Stimulated activated CD4-positive, alpha-beta T cell treated with anti-CD3 and anti-CD28 coated beads, Interleukin-12 subunit alpha, Interleukin-12 subunit beta, amount 100 ng/mL, for 4 hours (primary cell): ENCODE measurements at places on chromosomes 11 and 22.

- DNase-seq, result no peak
Measured at GRCh38 chr22:26610072-26610958, 7.5 kb downstream of the CRYBB1 start.

- DNase-seq, result no peak
Measured at GRCh38 chr11:63961608-63962412, 12.6 kb upstream of the COX8A start.

GRCh38 chr11:10824888-10825287 is 16.2 kb upstream of the EIF4G2 start:
- no peak for DNase-seq

GRCh38 chr11:57652662-57653061 is 3.0 kb upstream of the YPEL4 start:
- no peak for DNase-seq

DNA sequence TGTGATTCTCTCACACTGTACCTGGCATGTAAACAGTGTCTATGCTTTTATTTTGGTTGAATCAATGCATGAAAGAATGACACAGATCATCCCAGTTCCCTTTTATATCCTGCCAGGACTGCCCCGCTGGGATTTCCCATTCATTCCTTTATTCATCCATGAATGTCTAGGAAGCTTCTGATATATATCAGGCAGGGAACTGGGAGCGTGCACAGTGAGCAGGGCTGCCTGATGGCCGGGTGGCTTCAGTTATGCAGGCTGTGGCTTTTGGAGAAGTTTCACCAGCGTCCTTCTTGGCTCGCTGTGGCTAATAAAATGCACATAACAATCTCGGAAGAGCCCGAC is 789.0 kb downstream of the TBC1D22A start:
- no peak for DNase-seq

- DNase-seq, result no peak
Measured at GRCh38 chr22:43828998-43829782, 17.1 kb upstream of the EFCAB6 start.

DNA sequence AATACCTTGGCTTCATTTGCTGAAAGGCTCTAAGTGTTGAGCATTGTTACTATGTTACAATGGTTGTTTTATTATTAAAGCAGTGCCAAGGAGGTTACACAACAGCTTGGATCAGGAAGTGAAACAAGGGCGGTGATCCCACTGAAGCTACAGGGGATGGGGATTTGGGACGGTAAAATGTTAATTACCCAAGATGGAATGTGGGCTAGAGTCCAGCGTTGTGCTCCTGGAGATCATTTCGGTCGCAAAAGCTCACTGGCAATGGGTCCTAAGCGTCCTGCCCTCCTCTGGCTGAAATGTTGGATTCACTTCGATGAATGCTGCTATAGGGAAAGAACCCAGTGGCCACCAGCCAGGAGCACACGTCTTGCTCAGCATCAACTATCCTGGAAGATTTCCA is 48.3 kb downstream of the FAM83F start:
- no peak for DNase-seq

GRCh38 chr11:68399916-68400315 is 60.6 kb upstream of the PPP6R3 start:
- DNase-seq, result no peak

DNA sequence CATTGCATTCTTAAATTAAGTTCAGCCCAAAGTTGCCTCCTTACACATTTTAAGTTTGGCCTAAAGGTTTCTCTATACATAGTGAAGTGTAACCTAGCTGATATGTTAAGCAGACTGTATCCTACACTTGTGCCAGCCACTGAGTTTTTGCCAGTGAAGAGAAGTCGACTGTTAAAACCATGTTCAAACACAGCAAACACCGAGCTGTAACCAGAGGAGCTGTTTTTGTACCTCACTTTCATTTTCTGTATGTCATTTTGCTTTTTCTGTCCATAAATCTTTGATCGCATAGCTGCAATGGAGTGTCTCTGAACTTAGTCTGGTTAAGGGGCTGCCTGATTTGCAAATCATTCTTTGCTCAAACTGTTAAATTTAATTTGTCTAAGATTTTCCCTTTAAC is 403.7 kb downstream of the LUZP2 start:
- DNase-seq, result no peak

DNA sequence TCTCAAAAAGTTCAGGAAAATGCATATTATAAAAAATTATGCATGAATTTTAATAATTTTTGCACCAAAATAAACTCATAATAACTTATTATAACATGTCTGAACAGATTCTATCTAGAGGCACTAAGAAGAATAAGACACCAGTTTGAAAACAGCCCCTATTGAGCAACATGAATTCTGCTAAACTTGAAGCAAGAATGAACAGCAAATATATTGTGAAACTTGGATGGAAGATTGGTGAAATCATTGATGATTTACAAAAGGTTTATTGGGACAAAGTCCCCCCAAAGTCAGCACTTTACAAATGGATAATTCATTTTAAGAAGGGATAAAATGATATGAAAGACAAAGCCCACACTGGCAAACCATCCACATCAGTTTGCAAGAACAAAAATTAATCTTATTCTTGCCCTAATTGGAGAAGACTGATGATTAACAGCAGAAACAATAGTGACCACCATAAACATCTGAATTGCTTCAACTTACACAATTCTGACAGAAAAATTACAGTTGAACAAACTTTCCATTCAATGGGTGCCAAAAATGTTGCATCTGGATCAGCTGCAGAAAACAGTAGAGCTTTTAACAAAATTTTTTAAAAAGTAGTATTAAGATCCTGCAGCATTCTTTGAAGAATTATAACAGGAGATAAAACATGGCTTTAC is 257.5 kb upstream of the FAT3 start:
- DNase-seq, result no peak

DNA sequence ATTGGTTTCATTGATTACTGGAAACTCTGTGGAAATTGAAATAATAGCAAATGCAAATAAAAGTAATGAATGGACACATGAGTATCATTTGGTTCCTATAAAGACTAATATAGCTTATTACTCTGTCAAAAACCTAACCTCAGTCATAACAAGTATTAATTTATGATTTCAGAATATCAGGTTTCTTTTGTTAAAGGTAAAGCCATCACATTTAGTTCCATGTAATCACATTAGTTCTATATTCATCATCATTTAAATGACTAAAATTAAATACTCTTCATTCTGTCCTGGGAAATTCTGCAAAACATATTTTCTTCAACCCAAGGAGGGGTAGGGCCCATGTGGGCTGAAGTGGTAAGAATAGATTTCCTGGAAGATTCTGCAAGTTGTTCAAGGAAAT is 68.2 kb upstream of the ANO3 start:
- DNase-seq, result no peak

DNA sequence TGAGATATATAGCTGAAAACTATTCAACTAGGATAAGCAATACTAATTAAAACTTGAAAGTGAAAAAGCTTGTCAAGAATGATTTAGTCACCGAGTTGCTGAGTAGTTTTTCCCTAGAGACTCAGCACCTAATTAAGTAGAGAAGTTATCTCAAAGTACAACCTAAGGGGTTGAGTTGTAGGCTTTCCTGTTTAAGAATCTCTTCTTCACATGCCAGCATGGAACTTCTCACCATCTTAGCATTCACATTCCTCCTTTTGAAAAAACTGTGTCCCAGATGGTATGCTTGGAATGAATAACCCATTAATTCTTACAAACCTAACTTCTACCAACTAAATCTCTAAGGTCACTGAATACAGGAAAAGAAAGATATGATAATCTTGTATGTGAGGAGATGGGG is 303.3 kb upstream of the ZC3H12C start:
- DNase-seq, result no peak

DNA sequence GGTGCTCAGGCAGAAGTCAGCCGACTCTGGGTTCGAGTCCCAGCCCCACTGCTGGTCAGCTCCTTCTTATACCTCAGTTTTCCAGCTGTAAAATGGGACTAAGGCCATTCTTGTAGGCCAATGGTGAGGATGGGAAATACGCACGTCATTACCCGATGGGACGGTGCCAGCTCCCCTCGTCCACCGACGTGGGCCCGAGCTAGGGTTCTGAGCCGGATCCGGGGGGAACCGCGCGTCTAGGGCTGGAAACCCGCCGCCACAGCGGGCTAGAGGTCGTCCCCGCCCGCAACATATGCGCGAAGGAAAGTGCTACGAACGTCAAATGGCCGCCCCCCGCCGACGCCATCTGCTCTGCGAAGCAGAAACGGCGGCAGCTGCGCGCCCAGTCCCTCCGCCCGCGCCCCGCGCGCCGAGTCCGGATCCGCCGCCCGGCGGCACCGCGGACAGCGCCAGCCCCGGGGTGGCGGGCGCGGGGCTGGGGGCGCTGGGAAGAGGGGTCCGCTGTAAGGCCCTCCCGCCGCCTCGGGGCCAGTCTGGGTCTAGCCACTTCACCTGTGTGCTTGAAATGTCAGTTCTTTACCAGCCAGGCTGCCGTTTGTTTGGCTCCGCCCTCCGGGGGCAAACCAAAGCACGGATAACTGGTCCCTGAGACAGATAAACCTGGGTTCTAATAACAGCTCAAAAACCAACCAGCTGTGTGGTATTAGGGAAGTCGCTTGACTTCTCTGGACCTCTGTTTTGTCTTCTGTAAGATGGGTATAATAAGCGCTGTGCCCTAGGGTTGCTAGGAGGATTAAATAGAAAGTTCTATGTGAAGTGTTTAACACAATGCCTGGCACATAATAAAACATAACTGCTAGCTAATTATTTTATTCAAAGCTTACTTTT is 103.5 kb upstream of the RCN1 start:
- no peak for DNase-seq

DNA sequence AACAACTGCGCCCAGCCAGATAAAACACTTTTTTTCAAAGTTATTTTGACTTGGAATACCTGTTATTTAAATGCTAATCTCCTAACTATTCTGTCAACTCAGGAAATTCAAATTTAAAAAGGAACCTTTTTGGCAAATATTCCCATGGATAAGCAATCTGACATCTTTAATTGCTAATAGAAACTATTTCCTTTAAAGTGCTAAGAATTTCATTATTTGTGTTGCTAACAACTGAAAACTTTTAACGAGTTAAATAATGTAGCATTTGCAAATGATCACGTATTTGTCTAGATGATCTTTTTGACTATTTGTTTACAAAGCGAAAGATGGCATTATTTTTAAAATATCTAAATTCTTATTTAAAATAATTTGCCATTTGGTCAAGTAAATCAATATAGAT is 28.8 kb downstream of the CSTF3 start:
- no peak for DNase-seq

- no peak for DNase-seq
Measured at GRCh38 chr11:27296497-27296896, 66.5 kb downstream of the CCDC34 start.

DNA sequence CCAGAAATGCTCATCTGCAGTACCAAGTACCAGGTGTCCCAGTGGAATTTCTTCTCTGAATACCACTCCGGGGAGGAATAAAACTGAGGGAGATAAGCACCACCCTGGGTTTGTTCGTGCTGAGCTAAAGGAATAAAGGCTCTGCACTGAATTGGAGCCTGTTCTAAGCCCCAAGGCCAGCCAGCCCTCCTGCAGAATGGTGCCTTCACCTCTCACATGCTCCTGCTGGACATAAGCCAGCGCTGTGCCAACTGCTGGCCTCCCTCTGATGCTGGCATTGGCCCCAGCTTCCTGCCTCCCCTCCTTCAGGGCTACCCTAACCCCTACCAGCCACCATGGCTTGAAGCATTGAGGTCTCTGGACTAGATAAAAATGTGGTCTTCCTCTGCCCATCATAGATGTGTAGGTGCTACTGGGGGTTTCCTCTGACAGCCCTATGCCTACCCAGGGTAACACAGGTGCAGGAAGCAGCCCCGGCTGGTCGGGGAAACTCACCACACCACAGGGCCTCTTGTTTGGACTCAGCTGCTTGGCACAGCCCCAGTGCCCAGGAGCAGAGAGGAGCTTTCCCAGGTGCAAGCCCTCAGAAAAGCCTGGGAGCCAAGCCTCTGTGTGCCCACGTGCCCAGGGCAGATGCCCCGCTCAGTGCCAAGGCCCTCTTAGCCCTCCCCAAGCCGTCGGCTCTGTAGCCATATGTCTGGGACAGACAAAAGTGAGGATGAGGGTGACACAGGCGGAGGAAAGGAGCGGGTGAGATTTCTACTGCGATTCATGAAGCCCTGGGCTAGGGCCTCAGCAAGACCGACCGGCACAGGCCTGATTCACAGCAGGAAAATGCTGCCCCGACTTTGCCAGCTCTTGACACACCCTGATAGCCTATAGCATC is 34.1 kb upstream of the JAM3 start:
- DNase-seq, result no peak

DNA sequence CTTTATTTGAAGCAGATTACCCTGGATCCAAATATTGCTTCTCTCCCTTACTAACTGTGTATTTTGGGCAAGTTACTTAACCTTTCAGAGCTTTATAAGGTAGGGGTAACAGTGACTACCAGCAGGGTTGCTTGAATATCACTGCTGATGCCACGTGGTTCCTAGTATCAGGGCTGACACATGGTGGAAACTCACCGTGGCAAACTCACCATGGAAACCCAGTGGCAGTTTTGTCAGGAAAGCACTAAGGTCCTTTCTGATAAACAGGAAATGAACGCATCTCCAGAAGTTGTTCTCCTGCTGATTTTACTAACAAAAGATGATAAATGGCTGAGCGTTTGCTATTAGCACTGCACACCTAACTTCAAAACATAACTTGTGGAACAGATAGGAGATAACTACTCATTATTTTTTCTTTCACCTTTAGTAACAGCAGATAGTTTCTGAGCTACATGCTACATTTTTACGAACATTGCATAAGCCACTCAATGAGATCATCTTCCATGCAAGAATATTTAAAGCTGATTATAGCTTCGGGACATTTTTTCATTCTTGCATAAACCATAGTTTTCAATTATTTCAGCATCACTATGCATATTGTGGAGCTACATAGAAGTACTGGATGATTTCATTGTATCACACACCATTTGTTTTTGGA is 59.7 kb upstream of the RAG2 start:
- no peak for DNase-seq

DNA sequence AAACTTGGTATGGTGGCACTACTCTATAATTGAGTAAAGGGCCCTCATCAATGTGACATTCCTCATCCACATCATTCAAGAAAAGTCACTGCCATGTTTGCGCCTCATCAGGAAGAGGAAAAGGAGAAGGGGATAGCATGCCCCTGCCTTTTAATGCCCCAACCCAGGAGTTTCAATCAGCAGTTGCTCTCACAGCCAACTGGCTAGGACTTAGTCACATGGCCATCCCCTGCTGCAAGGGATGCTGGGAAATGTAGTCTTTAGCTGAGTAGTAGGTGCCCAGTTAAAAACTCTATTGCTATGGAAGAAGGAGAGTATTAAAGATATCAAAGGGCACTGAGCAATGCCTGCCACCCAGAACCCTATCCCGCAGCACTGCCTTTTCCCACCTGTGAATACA is 10.9 kb upstream of the CCND1 start:
- DNase-seq, result no peak

- DNase-seq, result no peak
Measured at GRCh38 chr11:19978668-19979518, 181.4 kb downstream of the DBX1 start.

DNA sequence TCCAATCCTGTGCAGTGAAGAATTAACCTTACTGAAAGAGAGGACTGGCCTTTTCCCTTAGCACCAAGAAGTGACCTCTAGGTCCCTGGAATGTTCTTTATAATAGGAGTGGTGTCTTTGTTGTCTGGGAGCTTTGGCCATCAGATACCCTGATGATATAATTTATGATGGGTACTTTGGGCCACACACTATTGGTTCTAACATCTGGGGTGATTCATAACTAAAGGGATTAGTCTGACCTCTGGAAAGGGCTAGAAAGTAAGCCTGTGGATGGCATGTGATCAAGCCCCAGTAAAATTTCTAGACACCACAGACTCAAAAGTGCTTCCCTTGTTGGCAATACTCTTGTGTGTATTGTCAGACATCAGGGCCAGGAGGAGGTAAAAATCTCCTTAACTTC is 891.2 kb downstream of the KCNA4 start:
- DNase-seq, result no peak

- no peak for DNase-seq
Measured at GRCh38 chr22:38260761-38261681, 11.8 kb downstream of the TMEM184B start.
